BJ (cell line): ENCODE measurements at places on chromosomes 3 and 15.

GRCh38 chr15:99630607-99631131 is 64.9 kb downstream of the MEF2A start:
- no peak for DNase-seq

DNA sequence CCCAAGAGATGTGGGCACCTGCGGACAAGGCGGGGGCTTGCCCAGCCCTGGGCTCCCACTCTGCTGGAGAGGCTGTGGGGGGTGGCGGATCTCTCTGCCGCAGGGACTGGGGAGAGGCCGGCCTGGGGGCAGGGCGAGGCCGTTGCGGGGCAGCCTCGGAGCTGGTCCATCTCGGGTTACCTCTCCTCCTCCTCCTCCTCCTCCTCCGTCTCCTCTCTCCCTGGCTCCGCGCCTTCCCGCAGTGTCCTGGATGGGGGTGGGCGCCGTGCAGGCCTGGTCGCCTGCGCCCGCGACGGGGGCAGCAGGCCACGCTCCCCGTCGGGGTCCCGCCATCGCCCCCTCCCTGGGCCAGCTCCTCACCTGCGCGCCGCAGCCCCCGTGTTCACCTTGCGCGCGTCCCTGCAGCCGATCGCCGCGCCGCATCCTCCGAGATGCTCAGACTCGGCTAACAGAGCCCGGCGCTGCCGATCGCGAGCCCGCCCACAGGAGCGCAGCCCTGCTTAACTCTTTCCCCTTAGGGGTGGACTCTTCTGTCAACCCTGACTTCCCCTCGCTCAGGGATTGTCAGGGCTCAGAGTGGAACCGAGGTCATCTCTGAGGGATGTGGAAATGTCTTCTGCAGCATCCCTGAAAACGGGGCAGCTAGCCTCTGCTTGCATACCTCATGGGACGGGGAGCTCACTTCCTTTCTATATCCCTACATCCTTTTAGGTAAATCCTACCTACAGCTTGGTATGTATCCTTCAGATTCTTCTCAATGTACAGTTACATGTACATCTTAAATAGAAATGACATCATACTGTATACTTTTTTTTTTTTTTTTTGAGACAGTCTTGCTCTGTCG is at the start of gene PRRT3:
Gene PRRT3 (minus strand): TSS at position 447 of the 844 bp plus-strand sequence. CDS start 2,293 bp downstream, outside the sequence.
- no peak for DNase-seq

DNA sequence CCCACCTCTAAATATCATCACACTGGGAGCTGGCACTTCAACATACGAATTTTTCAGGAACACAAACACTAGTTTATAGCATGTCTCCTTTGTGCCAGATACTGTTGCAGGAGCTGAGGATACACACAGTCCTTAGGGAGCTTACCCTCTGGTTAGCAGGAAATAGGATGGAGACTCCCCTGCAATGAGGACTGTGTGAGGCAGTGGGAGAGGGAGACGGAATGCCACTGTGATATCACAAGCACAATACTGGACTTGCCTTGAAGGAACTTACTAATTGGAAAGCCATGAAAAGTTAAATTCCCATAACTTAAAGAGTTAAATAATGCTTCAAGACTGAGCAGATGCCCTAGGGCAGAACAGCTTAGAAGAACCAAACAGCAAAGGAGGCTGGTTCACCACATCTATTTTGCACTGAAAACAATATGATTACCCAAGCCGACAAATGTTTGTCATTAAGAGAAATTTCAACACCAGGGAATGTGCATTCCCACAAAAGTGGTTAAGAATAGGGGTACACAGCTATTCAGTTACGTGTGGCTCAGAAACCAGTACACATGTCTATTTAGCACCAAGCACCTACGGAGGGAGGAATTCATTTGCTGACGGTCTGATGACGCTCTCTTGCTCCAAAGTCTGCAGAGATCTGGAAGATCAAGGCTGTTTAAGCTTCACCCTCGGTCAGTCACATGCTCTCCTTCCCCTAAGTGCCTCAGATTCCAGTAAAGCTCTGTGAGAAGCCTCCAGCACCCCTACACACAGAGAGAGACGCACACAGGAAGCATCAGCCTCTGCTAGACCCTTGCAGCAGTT is 5.2 kb downstream of the TBC1D2B start:
- peak; percentile 81 for DNase-seq

DNA sequence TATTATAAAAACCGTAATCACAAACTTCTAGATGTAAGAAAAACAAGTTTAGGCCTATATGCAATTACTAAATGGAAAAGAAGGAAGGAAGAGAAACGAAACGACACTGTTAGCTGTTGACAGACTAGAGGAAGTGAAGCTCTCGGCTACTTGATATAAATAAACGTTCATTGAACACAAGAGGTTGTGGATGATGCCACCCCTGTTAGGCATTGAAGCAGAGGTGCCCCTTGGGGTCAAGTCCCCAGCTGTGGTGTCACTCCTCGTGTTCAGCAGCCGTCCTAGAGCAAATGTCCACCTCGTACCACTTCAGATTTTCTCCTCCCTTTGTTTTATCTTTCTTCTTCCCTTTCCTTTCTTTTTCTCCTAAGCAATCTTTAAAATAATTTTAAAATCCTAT is 146.5 kb upstream of the UBE2E1 start:
- no peak for DNase-seq

DNA sequence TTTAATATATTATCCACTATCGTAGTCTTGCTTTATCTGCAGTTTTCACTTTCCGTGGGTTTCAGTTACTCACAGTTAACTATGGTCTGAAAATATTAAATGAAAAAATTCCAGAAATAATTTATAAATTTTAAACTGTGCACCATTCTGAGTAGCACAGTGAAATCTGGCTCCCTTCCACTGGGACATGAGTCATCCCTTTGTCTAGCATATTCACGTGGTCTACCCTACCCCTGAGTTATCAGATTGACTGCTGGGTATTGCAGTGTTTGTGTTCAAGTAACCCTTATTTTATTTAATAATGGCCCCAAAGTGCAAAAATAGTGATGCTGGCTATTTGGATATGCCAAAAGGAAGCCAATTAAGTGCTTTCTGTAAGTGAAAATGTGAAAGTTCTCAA is 539.5 kb upstream of the AGTR1 start:
- DNase-seq: no peak

- no peak for DNase-seq
Observed at GRCh38 chr15:81299630-81300273, 24.2 kb downstream of the STARD5 start.

DNA sequence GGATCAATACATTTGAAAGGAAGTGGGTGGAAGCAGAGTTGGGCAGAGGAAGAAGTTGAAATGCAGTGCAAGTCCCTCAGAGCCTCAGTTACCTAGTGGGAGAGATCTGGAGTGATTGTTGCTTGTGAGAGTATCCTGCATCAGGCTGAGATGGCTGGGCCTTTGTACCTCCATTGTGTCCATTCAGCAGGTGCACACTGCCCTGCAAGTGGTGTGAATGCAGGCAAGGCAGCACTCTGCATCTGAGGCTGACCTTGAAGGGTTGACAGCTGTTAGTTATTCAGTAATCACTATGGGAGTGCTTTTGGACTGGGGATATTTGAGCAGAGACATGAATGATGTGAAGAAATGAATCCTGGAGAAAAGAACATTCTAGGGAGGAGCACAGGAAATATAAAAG is 25.2 kb downstream of the ATP6V1A start:
- no peak for DNase-seq

DNA sequence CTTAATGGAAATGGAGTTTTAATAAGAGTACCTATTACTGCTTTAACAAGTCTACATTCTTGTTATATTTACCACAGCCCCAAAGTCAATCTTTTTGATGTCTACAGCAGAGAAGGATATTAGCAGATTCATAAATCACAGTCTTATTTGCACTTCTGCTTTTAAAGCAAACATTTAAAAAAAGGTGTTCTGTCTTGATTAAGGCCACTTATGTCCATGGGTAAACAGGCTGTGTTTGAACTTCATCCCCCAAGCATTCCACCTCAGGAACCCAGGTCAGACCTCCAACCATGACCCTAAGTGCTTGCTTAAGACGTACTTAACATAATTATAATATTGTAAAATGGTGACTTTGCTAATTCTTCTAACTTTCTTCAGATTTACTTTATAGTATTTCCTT is 113.4 kb downstream of the CMSS1 start:
- no peak for DNase-seq

- no peak for DNase-seq
Observed at GRCh38 chr3:152729906-152730305, 105.0 kb upstream of the P2RY1 start.

GRCh38 chr3:19547665-19548464 is 386.2 kb downstream of the EFHB start:
- DNase-seq: no peak

DNA sequence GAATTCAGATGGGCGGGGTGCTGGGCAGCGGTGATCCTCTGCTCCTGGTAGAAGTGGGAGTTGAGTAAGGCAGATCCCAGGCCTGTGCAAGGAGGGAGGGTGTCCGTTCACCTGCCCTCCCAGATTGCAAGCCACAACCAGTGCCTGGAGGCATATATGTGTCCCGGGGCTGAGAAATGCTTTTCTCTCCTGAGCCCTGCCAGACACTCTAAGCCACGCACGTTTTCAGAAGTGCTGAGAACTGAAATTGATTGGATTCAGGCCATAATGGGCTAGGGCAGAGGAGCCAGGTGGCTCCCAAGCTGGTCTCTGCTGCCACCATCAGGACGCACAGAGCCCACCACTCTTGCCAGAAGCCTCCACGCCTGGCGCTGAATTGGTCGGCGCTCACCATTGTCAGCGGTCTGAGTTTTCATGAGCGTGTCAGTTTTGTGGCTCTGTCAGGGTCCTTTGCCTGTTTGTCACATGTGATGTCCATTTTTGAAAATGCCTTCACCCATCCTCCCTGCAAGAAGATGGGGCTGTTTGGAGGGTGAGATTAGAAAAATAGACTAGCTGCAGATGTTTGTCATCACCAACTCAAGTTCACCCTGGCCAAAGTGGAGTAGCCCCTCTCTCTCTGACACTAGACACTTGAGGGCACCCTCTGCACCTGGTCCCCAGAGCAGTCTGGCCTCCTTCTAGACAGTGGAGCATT is 15.4 kb upstream of the BFSP2 start:
- no peak for DNase-seq

- peak; percentile 52 for DNase-seq
Observed at GRCh38 chr15:85704720-85705429, 89.8 kb downstream of the KLHL25 start.

GRCh38 chr3:58824285-58824684 is 157.7 kb upstream of the FAM3D start:
- no peak for DNase-seq

GRCh38 chr3:62187022-62187431 is 186.3 kb downstream of the FEZF2 start:
- DNase-seq: no peak

DNA sequence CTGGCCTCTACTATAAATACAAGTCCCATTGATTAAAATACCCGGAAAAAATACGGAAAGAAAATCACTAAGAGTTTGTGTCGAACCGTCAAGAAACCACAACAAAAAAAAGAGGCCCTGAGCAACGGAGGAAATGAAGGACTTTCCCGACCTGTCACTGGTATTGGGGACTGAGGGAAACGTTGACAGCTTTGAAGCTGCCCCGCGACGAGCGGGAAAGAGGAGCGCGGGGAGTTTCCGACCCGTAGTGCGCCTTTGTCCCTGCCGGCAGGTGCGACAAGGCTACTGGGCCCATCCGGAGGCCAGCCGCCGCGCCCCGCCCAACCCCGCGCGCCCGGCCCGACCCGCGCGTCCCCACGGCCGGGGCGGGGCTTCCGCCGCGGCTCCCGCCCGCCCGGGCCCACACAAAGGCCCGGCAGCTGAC is 416 bp downstream of the PBRM1 start:
- no peak for DNase-seq

DNA sequence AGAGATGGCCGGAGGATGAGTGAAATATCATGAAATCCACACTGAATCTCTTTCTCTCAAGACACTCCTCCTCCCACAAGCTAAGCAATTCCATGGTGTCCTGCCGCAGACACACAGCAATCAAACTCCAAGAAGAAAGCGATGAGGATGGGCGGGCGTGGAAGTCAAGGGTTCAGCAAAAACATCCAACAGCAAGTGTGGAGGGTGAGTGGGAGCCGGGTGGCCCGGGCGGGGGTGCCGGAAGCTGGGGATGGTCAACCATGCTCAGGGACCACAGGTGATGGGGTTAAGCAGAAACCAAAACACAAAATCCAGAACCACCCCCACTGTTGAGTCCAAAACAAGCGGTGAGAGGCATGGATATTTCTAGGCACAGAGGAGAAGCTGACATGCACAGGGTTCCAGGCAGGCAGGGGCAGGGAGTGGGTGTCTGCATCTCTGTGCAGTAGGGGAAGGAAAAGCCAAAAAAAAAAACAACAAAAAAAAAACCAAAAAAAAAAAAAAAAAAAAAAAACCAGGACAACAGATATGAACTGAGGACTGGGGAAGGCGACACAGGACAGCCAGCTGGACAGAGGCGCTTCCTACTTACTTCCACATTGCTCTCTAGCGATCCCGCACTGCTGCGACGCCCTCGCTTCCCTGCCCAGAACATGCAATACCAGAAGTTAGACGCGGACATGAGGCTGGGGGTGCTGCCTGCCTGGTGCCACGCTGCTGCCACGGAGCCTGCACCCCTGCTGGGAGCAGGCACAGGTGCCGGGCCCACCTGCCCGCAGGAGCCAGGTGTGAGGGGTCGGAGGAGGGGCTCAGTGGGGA is 61.0 kb upstream of the RPL32 start:
- DNase-seq: no peak

DNA sequence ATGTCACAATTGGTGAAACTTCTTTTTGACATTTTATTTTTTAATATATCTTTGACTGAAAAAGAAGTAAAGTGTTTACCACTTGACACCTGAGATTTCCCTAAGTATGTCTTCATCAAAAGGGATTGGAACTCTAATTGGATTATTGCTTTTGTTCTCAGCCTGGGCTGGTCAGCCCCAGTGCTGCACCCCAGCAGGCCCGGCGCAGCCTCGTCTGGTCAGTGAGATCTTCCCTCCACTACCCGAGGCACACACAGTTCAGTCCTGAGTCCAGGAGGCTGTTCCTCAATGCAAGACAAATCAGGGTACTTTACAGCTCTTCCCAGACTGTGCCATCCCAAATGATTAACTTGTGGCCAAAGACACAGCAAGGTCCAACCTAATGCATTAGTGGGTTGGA is 146.9 kb upstream of the SEMA6D start:
- no peak for DNase-seq
